MCF 10A (cell line): ENCODE measurements at places on chromosomes 4 and X.

DNA sequence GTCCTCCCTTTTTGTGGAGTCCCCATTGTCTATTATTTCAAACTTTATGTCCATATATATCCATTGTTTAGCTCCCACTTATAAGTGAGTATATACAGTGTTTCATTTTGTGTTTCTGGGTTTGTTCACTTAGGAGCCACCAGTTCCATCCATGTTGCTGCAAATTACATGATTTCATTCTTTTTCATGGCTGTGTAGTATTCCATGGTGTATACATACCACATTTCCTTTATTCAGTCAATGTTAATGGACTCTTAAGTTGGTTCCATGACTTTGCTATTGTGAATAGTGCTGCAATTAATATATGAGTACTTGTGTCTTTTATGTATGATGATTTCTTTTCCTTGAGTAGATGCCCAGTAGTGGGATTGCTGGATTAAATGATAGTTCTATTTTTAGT, 329.1 kb downstream of the AR start:
- H3K27ac ChIP-seq = no peak overlapping the region
- H3K27me3 ChIP-seq = no peaks in the 10 kb centered on the region
- H3K4me1 ChIP-seq = no peaks in the 10 kb centered on the region
- no peaks in the 10 kb centered on the region for H3K36me3 ChIP-seq
- H3K4me3 ChIP-seq = no peak overlapping the region

DNA sequence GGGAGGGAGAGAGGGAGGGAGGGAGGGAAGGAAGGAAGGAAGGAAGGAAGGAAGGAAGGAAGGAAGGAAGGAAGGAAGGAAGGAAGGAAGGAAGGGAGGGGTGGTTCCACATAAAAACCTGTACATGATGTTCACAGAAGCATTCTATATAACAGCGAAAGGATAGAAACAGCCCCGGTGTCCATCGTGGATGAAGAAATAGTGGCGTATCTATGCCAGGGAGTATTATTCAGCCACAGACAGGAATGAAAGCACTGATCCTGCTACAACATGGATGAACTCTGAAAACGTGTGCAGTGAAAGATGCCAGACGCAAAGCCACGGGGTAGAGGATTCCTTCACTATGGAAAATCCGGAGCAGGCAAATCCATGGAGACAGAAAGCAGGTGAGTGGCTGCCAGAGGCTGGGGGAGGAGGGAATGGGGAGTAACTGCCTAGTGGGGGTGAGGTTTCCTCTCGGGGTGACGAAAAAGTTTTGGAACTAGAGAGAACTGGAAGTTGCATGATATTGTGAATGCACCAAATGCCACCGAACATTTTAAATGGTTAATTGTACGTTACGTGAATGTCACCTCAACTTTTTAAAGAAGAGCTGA, 92.2 kb downstream of the ABLIM2 start:
- no peaks in the 10 kb centered on the region for H3K36me3 ChIP-seq
- no peaks in the 10 kb centered on the region for H3K27me3 ChIP-seq
- no peak for DNase-seq
- H3K4me3 ChIP-seq = no peak overlapping the region
- no peaks in the 10 kb centered on the region for H3K4me1 ChIP-seq

- H3K27ac ChIP-seq = no peak overlapping the region
- no peaks in the 10 kb centered on the region for H3K36me3 ChIP-seq
- H3K4me1 ChIP-seq = no peaks in the 10 kb centered on the region
- H3K27me3 ChIP-seq = peaks cover 71% of the 10 kb centered on the region
- no peak overlapping the region for H3K4me3 ChIP-seq
- DNase-seq = no peak
Measured at GRCh38 chrX:39450234-39450977, 647.4 kb downstream of the BCOR start.

DNA sequence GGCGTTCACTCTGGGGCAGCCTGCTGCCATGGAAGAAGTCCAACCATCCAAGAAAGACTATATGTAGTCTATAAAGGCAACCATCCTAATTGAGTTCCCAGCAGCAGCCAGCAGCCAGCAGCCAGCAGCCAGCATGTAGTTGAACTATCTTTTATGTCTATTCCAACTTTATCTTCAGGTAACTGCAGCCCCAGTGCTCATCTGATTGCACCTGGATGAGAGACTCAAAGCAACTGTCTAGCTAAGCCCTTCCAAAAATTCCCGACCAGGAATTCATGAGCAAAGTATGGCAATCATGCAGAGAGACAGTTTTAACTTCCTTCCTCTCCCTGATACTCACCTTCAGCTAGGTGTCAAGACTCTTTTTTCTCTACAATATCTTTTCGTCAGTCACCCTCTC, 216.8 kb downstream of the ANTXR2 start:
- no peaks in the 10 kb centered on the region for H3K27me3 ChIP-seq
- H3K4me1 ChIP-seq = peaks cover 12% of the 10 kb centered on the region
- no peak for DNase-seq
- no peak overlapping the region for H3K27ac ChIP-seq
- no peaks in the 10 kb centered on the region for H3K36me3 ChIP-seq

GRCh38 chr4:66048861-66049260, 378.6 kb upstream of the EPHA5 start:
- H3K27ac ChIP-seq = no peak overlapping the region
- no peak overlapping the region for H3K4me3 ChIP-seq
- peaks cover 7% of the 10 kb centered on the region for H3K36me3 ChIP-seq
- DNase-seq = no peak
- H3K4me1 ChIP-seq = no peaks in the 10 kb centered on the region

DNA sequence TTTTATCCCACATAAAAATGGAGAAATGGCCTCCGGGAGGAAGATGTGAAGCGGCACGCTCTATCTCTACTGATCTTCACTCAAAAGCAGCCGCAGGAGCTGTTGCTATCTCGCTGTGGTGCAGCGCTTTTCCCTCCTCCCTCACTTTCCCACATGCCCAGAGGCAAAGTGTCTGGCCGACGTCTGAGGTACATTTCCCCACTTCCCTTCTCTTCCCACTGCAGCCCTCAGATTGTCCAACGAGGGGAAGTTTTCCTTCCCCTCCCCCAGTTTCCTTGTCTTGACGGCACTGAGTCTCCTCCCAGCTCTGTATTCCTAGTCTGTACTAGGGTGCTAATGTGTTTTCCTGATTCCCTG, 660 bp upstream of the COL25A1 start:
- peaks cover 6% of the 10 kb centered on the region for H3K4me1 ChIP-seq
- no peak for DNase-seq
- peaks cover 22% of the 10 kb centered on the region for H3K27me3 ChIP-seq
- H3K36me3 ChIP-seq = no peaks in the 10 kb centered on the region
- no peak overlapping the region for H3K27ac ChIP-seq
- peak overlapping the region; percentile 13 for H3K4me3 ChIP-seq

GRCh38 chrX:37722595-37722994, 37.0 kb downstream of the XK start:
- H3K27me3 ChIP-seq = peaks cover 64% of the 10 kb centered on the region
- no peaks in the 10 kb centered on the region for H3K36me3 ChIP-seq
- no peaks in the 10 kb centered on the region for H3K4me1 ChIP-seq
- DNase-seq = no peak
- no peak overlapping the region for H3K4me3 ChIP-seq

DNA sequence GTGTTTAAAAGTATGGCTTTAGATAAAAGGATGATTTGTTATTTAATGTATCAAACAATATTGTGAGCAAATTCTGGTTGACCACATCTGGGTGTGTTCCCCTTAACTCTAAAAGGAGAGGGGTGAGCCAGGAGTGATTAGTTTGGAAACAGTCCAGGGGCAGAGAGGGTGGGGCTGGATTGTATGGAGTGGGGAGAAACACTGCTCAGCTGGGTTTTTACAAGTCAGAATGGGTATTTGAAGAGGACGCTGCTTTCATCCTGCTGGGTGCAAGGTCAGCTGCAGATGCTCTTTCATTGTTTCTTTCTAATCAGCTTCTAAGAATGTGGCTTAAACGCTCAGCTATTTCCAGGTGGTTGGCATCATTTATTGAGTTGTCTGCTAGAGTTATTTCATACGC, 82.8 kb upstream of the LIMCH1 start:
- H3K27me3 ChIP-seq = no peaks in the 10 kb centered on the region
- H3K36me3 ChIP-seq = no peaks in the 10 kb centered on the region
- H3K4me3 ChIP-seq = peak overlapping the region; percentile 36
- no peak overlapping the region for H3K27ac ChIP-seq

DNA sequence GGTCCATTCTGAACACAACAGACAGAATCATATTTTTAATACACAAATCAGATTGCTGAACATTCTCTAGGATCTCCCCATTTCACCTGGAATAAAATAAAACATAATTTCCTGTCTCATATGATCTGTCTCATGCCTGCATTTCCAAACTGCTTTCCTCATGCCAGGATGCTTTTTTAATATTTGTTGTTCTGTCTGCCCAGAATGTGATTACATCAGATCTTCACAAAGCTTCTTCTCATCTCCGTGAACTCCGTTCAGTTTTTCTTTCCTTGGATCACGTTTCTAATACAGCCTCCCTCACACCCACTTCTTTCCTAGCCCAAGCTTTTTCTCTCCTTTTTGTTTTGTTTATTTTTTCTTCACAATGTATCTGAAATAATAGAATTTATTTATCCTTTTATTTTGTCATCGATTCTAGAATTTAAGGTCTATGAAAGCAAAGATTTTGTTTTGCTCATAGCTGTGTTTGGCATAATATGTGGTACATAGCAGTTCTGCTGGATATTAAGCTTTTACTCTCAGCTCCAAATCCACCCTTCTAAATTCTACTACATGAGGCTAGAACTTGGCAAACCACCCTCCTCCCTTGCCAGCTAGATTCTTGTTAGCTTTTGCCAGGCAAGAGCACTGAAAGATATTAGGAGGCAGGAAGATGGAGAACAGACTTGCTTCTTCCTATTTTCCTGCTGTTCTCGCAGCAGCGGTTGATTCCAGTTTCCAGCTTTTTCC, 165.5 kb upstream of the SLIT2 start:
- H3K4me1 ChIP-seq = no peaks in the 10 kb centered on the region
- no peaks in the 10 kb centered on the region for H3K36me3 ChIP-seq
- H3K4me3 ChIP-seq = no peak overlapping the region
- H3K27ac ChIP-seq = no peak overlapping the region
- H3K27me3 ChIP-seq = no peaks in the 10 kb centered on the region
- no peak for DNase-seq

DNA sequence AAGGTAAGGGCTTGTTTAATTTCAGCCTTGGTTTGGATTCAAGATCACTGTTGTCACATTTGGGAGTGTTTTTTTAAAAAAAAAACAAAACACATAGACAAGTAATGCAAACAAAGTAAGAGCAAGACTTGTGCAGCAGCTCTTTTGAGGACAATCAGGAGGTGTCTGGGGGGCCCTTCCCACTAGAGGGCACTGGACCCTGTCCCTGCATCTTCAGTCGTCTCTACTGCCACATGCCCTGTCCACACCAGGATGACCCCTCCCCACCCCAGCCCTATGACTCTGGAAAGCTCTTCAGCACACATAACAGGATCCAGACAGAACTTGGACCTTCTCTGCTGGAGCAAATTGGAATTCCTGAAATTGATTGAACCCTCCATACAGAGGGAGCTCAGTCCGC, 71.0 kb downstream of the USP46 start:
- peaks cover 7% of the 10 kb centered on the region for H3K36me3 ChIP-seq
- no peak overlapping the region for H3K27ac ChIP-seq
- H3K4me3 ChIP-seq = no peak overlapping the region
- no peaks in the 10 kb centered on the region for H3K27me3 ChIP-seq
- DNase-seq = peak; percentile 33

GRCh38 chr4:18556402-18556801, 534.8 kb upstream of the LCORL start:
- no peak overlapping the region for H3K27ac ChIP-seq
- no peak for DNase-seq
- no peaks in the 10 kb centered on the region for H3K27me3 ChIP-seq
- H3K4me3 ChIP-seq = no peak overlapping the region
- no peaks in the 10 kb centered on the region for H3K4me1 ChIP-seq

- H3K27ac ChIP-seq = no peak overlapping the region
- H3K4me1 ChIP-seq = no peaks in the 10 kb centered on the region
- H3K4me3 ChIP-seq = no peak overlapping the region
- H3K27me3 ChIP-seq = no peaks in the 10 kb centered on the region
- H3K36me3 ChIP-seq = no peaks in the 10 kb centered on the region
Measured at GRCh38 chrX:150150780-150151125, 212.4 kb upstream of the MAMLD1 start.

GRCh38 chrX:10828036-10828435, 207.7 kb upstream of the MID1 start:
- no peak overlapping the region for H3K4me3 ChIP-seq
- DNase-seq = no peak
- no peaks in the 10 kb centered on the region for H3K4me1 ChIP-seq
- no peak overlapping the region for H3K27ac ChIP-seq

DNA sequence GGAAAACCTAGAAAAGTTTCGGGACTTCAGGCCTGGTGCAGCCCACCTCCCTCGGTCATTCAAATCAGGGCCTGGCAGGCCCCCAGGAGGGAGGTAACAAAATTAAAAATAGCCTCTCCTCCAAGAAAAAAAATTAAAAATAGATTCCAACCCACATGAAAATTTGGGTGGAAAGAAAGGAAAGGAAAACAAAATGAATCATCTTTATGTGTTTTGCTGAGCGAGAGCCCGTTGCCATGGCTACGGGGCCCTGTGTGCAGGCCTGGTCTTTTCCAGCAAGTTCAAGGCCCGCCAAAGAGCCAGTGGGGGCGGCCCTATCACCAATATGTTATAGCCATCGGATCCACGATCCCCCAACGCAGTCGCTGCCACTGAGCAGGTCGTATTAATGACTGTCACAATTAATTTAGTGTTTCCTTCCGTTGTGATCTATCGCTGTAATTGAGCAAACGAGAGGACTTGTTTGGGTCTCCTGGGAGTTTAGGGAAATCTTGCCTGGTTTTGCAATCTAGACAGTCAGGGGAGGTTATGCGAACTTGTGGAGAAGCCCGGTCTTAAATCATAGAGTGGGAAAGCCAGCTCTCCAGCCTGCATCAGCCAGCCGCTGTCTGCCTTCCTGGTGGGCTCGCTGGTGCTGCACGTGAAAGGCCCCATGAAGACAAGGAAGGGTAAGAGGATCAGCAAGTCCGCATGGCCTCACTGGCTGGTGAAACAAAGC, 452.4 kb downstream of the BCOR start:
- H3K36me3 ChIP-seq = no peaks in the 10 kb centered on the region
- H3K27ac ChIP-seq = no peak overlapping the region
- peaks cover 45% of the 10 kb centered on the region for H3K27me3 ChIP-seq
- H3K4me1 ChIP-seq = no peaks in the 10 kb centered on the region

- no peaks in the 10 kb centered on the region for H3K36me3 ChIP-seq
- H3K27ac ChIP-seq = no peak overlapping the region
- H3K4me3 ChIP-seq = no peak overlapping the region
Measured at GRCh38 chrX:13474164-13474516, 95.3 kb upstream of the EGFL6 start.

DNA sequence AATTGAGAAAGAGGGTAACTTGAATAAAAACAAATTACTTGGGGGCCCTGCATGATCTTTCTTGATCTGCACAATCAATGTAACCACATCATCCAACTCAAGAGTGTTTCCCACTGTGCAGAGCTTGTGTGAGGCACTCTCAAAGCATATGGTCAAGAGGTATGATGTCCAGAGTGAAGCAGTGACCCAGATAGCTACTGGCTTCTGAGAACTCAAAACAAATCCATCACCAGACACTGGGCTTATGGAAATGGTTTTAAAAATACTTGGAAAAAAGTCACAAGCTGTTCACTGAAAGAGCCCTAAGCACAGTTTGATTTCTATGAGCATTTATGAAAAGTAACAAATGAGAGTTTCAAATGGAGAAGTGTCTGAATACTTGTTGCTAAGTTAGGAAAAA, 361.0 kb downstream of the GRXCR1 start:
- H3K27me3 ChIP-seq = no peaks in the 10 kb centered on the region
- no peaks in the 10 kb centered on the region for H3K36me3 ChIP-seq
- no peak for DNase-seq
- H3K4me1 ChIP-seq = peaks cover 6% of the 10 kb centered on the region
- H3K27ac ChIP-seq = no peak overlapping the region
- no peak overlapping the region for H3K4me3 ChIP-seq

GRCh38 chrX:131728295-131729145, 184.6 kb downstream of the OR13H1 start:
- DNase-seq = peak; percentile 93
- no peaks in the 10 kb centered on the region for H3K4me1 ChIP-seq
- H3K27ac ChIP-seq = peak overlapping the region; percentile 98
- peak overlapping the region; percentile 85 for H3K4me3 ChIP-seq
- no peaks in the 10 kb centered on the region for H3K27me3 ChIP-seq
